PC-3 (cell line): ENCODE measurements at places on chromosomes 6 and 20. TPM values are rescaled to one million over a fixed set of nuclear protein-coding genes. Genes with fewer than 3 reads are reported as not detected.
A peak's percentile ranks its signal among the peaks of the same experiment; 100 is the strongest.

DNA sequence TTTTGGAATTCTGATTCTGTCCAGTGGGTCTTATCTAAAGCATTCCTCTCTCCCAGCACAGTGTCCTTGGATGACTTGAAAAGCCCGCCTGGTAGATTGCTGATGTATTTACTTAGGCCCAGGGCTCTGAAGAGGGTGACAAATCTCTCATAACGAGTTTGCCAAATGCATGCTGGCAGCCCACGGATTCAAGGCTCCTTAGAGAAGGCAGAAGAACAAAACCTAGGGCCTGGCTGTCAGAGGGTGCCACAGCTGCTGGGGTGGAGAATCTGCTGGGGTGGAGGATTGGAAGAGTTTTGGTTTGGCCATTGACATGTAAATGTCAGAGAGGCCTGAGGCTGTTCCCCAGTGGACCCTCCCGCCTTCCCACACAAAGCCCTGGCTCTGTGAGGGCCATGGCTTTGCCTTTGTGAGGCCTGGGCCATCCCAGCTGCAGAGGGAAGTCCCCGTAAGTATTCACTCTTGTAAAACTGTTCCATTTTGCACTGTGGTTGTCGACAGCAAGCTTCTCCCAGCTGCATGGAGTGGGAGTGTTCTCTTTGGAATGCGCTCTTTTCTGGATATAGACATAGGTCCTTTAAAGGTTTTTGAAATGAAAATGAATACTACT lies 50.3 kb downstream of the ANKRD6 start:
- DNase-seq, result no peak

DNA sequence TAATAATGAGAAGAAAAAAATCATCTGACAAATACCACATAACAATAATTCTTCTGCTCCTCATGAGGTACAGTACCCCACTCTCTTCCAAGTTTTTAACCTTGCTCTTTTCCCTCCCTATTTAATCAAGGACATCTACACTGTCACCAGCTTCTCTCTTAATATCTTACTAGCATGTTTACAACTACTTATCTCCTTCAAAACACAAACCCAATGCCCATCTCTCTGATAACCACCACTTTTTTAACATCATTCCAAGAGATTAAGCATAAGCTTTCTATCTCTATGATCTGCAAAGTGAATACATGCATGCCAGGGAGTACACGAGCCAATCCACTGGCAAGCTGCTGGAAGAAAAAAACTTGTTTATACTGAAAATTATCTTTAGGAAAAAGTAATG lies 10.3 kb downstream of the CEP85L start:
- no peak for DNase-seq

DNA sequence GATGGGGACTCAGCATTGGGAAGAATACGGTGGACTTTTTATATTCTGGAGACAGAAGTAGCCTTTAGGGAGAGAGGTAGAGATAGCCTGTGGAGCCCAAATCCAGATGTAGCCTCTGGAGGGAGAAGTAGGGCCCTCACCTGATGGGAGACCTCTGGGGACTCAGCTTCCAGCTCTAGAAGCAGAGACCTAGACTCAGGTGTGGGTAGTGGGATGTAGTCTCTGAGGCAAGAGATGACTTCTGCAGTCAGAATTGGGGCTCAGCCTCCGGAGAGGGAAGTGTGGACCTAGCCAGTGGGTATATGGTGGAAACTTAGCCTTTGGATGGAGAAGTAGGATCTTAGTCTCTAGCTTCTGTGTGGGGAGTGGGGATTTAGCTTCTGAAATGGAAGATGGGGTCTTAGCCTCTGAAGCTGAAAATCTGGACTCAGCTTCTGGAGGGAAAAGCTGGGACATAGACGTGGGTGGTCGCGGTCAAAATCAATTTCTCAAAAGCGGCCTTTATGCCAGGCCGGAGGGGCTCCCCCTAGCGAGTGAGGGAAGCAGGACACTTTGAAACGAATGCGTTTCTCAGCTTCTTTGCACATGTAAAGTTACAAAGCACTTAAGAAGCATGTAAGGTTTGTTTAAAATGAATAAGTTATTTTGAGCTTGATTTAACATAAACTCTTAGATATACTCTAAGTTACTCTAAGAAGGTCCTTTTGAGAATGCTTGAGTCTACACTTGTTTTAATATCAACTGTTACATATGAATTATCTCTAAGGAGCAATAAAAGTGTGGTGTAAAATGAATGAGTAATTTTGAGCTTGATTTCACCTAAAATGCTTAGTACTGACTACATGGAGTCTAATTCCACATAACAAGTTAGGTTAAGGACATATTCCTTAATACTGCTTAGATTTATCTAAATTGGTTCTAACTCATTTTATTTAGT lies 12.9 kb upstream of the ZNF343 start:
- peak; percentile 63 for DNase-seq

DNA sequence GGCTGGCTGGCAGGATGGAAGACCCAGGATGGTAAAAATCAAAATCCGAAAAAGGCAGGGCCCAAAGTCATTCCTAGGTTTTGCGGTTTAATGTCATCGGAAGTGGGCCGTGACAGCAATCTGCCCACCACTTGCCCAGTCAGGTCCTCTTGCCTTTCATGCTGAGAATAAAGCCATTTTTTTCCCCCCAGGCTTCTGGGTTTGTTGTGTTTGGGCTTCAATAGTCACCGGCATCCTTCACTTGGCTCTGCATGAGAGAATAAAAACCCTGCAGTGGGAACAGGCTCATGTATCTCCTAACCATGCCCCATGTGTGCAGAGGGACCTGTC lies 56.1 kb downstream of the MEP1A start:
- peak; percentile 71 for DNase-seq

Gene GPSM3
- total RNA-seq, result 5.0 and 7.1 TPM in 2 replicates

DNA sequence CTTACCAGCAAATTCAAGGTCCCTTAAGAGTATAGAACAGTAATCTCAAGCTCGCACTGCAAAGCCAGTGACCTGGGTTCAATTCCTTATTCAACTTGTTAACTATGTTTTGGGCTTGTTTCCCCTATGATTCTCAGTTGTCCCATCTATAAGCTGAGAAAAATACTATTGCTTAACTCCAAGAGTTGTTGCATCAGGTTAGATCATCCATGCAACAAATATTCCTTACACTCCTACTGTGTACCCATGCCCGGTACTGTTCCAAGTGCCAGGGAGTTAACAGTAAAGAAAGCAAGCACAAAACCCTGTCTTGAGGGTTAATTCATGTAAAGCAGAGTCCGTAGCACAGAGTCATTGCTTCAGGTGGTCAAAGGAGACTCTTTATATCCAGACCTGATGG lies 247.3 kb downstream of the MAFB start:
- DNase-seq, result no peak

Gene ESR1
- 2.2 and 5.9 TPM in 2 replicates for total RNA-seq

DNA sequence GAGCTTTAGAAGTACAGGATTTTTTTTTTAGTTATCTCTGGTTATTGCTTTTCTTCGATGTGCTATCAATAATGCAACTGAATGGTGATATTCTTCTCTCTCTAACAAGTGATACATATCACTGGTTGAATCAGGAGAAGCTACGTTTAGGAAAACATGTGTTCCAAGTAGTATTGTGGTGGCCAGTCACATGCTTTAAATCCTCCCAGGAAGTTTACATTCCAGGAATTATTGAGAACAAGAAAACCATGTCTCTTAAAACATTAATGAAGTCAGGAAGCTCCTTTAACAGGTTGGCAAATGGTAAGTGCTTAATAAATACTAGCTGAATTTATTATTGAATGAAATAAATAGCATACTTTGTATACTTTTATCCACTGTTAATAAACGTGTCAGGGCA lies 371.1 kb downstream of the BCKDHB start:
- no peak for DNase-seq

GRCh38 chr6:157952861-157953351 lies 28.8 kb upstream of the SYNJ2 start:
- DNase-seq, result peak; percentile 37

DNA sequence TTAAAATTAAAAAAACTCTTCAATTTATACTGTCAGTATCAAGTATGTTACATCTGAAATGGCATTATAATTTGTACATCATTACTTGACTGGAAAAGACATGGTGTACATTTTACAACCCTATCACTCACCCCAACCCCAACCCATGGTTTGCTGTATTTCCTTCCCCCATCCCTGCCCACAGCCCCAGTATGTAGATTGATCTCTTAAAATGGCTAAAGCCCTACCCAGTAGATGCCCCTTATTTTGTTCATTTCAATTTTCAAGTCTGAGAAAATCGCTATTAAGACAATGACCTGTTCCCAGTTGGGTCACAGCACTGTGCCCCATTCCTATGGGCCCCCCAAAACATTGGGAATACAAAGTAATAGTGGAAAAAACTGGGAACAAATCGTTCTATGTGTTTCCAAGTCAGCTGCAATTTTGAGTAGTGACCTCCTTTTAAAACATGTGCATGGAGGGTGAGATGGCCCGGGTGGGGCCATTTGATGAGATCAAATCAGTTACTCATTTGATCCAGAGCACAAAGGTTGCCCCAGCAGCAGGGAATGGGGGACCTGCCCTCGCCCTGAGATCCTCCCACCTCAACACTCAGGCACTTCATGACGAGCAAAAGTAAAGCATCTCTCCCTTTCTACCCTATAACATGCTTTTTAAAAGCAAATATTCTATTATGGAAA lies 13.3 kb downstream of the EZR start:
- DNase-seq, result no peak
